ENCODE measurements at places on chromosomes 5 and 9.

DNA sequence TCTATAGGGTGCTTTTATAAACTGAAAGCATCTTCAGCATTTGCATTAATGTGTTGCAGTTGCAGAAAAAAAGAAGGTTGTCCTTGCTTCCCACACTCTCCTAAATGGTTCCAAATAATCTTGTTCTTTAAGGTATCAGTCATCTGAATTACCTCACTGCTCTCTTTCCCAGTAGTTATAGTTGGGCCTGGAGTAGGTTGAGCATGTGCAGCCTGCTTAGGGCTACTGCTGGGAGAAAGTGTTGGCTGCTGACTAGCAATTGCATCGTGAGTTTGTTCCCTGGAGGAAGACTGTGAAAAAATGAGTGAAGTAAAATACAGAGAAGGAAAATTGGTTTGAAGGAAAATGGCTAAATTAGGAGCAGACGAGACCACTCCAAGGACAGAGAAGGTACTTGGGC, 74.5 kb downstream of the PRR16 start:
- no peak for DNase-seq

DNA sequence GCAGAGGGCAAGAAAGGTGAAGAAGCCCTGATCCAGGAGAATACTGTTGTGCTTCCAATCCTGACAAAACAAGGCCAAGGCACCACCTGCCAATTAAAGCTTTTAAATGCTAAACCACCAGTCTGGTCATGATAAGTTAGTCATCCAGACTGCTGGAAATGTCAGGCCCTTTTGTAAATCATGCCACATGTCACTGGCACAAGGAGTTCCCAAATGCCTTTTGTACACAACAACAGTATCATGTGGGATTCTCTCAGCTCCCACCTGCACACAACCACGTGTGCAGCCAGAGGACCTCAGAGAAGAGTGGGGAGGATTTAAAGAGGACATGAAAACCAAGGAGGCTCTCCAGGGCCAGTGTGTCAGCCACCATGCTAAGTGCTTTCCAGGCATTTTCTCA, 99.3 kb downstream of the CDK5RAP2 start:
- DNase-seq: no peak

- DNase-seq: no peak
Observed at GRCh38 chr5:9932770-9933169, 302.6 kb upstream of the TAS2R1 start.

DNA sequence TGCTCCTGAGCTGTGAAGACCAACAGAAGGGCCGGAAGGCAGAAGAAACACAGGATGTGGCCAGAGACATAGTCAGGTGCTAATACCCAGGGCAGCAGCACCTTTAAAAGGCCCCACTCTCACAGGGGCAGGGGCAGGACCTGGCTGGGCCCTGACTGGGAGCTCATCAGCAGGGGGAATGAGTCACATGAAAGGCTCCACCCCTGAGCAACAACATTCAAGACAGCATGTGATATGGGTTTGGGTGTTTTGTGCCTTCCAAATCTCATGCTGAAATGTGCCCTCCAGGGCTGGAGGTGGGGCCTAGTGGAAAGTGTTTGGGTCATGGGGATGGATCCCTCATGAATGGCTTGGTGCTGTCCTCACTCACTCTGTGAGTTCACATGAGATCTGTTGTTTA, 181.7 kb downstream of the ERCC6L2 start:
- no peak for DNase-seq

- no peak for DNase-seq
Observed at GRCh38 chr5:22892441-22892840, 39.3 kb upstream of the CDH12 start.

DNA sequence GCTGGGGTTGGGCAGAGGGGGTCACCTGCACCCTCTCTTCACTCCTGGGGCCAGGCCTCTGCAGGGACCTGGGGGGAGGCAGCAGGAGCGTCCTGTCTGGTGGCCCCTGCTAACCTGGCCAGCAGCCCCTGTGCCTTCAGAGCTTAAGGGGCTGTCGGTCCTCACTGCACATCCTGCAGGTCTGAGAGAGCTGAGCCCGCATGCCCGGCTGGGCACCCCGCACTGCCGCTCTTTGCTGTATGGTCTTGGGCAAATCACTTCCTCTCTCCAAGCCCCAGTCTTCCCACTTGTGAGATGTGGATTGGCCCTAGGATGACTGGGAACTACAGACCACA, 7.9 kb downstream of the FLT4 start:
- DNase-seq: peak; percentile 6

- DNase-seq: no peak
Observed at GRCh38 chr9:86521977-86522376, 167.8 kb upstream of the TUT7 start.

DNA sequence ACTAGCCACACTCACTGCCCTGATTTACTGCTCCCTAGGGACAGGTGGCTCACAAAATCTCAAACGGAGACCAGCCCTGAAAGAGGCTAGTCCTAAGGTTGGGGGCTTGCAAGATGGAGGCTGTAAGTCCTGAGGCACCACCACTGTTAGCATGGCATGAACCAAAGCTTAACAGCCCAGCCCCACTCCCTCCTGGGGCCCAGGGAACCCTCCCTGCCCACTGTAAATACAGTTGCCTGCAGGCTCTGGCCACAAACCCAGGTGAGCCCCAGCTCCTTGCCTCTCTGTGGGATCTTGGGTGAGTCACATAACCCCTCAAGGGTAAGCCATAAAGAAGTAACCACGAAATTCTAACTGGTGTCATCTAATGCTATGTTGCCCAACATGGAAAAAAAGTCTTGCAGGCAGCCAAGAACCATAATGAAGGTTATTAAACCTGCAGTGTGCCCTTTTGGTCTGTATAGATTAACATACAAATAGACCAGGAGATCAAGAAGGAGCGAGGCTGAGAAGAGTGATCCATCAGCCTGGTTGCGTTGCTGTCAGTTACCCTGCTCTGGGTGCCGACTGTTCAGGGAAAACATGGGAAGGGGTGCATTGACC, 1.7 kb upstream of the POMT1 start:
- peak; percentile 66 for DNase-seq

DNA sequence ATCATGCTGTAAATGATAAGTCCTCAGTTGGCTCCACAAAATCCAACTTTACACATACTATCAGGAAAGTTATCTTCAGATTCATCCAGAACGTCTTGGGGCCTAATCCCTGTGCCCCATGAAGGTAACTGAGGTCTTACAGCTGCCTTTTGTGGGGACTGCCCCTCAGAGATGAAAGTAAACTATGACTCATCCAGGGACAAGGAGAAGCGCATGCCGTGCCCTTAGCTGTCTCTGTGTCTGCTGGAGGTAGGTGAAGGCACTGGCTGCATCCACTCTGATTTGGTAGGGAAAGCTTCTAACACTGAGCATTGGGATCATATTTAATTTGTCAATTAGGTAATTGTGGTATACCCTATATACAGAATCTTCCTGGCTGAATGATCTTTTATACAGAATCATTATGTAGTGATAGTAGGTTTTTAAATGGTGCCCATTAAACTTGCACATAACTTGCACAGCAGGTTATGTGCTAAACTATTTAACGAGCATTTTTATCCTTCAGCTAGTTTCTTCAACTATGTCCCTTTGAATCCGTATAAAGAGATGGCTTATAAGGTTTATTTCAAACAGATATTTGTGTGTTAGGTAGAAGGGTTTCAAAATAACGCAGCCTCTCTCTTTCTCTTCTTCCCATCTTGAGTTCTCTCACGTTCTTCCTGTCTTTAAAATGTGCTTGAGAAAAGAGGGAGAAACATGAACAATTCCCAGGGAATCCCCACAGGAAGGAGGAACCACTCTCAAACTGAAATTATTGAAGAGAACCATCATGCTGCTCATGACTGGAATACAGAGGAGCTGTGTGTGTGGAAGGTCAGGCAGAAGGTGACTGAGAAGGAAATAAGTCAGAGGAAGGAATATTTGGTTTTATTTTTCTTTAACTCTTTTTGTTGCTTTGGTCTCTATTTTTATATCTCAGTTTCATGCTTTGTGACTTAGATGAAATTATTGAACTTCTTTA, 250.9 kb downstream of the CD180 start:
- DNase-seq: no peak
